Activated CD4-positive, alpha-beta T cell treated with anti-CD3 and anti-CD28 coated beads, Interleukin-2, amount 10 ng/mL, durations not matched to agents 7 days and 5 days (primary cell): ENCODE measurements at places on chromosomes 7 and 10.

DNA sequence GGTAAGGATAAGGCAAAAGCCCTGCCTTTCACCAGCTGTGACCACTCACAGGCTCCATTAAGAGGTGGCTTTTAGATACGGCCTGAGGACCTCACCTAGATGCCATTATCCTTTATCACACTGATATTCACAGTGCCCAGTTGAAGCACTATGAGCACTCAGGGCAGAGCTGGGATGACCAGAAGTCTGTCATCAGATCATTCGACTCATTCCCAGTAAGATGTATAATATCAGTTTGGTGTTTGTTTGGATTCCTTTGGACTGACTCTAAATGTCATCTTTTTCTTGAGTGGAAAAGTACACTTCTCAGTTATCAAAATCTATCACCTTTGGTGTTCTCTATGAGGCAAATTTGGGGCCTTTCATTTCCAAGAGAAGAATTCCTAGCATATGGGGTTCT lies 18.7 kb downstream of the CCDC136 start:
- no peak for DNase-seq

- no peak for DNase-seq
These were observed 19.1 kb downstream of the ZNRF2 start for GRCh38 chr7:30303312-30304039.

GRCh38 chr7:117083648-117084047 lies 130.3 kb downstream of the ST7 start:
- no peak for DNase-seq

- no peak for DNase-seq
These were observed 105.6 kb downstream of the LHPP start for GRCh38 chr10:124566981-124567835.

DNA sequence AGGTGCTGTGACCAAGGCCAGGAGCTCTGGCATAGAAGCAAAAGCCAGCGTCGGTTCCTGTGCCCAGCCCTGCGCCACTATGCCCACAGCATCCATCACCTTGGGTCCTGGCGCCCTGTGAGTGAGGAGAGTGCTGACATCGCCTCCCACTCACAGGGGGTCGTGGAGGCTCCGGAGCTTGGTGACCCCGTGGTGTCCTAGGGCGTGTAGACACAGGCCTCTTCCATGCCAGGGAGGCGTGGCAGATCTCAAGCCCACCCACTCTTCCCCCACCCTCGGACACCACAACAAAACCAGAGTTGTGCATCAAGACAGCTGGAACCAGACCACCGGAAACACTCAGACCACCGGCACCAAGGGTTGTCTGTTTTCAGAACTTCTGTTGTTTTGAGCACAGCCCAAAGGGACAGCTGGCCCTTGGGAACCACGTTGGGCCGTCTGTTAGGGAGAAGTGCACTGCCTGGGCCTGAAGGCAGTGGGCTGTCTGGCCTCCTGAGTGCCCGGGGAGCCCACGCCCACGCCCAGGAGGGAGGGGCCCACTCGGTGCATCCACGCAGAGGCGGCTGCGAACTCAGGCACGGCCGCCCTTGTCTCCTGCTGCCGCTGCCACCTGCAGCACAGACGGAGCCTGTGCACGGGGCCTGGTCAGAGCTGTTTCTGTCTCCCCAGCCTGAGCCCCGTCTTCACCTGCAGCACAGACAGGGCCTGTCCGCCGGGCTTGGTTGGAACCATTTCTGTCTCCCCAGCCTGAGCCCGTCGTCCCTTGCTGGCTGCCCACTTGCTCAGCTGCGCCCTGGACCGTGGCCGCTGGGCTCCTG lies 106.3 kb downstream of the INPP5A start:
- DNase-seq: no peak

DNA sequence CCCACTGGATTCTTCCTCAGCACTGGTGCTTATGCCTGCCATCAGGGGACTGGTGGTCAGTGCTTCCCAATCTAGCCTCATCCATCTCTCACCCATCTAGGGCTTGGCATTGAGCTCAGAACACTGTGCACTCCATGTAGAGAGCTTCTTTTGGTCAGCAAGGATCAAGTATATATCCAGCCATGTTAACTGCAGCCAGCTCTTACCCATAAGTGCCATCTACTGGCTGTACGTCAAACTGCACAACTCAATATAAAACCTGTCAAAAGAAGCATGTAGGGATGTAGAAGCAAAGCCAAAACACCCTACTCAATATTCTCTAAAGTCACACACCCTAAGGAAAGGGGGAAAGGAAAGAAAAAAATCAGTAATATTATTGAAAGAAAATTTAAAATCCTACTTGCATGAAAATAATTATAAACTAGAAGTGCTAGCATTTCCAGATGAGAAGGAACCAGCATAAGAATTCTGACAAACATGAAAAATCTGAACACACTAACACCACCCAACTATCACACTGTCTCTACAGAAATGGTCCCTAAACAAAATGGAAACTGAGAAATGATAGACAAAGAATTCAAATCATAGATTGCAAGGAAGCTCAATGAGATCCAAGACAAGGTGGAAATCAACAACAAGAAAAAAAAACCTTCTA lies 531.1 kb upstream of the STEAP1 start:
- peak; percentile 50 for DNase-seq

GRCh38 chr7:81664304-81664703 lies 105.5 kb downstream of the HGF start:
- DNase-seq: no peak
